Caco-2 (cell line): ENCODE measurements at places on chromosomes 3 and 15. TPM values are rescaled to one million over a fixed set of nuclear protein-coding genes. Genes with fewer than 3 reads are reported as not detected.

GRCh38 chr3:128352326-128352725, 114.4 kb downstream of the DNAJB8 start:
- no peak for DNase-seq

DNA sequence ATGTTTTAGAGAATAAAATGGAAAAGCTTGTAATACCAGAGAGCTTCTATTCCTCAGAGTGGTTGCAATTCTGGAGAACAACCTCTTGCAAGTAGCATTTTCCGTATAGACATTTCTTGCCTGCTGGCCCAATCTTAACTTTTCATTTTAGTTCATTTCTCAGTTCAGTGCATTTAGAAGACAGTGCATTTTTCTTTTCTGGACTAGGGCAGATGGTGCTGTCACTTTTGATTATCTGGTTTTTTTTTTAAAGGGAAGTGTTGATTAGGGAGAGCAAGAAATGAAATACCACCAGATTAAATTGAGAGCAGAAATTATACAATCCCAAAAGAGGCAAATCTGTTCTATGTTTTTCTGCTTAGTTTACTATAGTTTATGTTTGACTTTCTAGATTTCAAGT, 172.7 kb downstream of the GHSR start:
- DNase-seq = no peak

The PLCB2 gene
- 4.0 and 4.7 TPM in 2 replicates for total RNA-seq

DNA sequence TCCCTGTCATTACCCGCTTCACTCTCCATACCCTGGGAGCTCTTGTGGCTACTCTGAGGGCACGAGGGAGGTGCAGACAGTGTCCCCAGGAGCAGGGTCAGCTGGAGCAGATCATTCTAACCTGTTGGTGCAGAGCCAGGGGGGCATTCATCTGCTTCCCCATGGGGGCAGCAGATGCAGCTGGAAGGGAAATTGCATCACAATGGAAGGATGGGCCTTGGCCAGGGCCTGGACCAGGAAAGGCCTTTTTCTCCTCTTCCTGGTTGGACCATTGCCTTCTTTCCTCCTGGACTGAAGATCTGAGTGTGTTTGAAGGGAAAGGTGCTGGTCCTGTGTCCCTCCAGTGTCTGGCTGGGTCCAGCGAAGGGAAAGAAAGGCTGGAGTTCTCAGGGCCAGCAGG, 55.7 kb downstream of the EPHB1 start:
- DNase-seq = no peak

- DNase-seq = no peak
These were observed 41.3 kb downstream of the FAM3D start for GRCh38 chr3:58625196-58625824.

GRCh38 chr15:63322541-63322940, 45.1 kb downstream of the APH1B start:
- no peak for DNase-seq

- peak; percentile 56 for DNase-seq
These were observed 768 bp downstream of the UBXN7 start for GRCh38 chr3:196431181-196432136.

DNA sequence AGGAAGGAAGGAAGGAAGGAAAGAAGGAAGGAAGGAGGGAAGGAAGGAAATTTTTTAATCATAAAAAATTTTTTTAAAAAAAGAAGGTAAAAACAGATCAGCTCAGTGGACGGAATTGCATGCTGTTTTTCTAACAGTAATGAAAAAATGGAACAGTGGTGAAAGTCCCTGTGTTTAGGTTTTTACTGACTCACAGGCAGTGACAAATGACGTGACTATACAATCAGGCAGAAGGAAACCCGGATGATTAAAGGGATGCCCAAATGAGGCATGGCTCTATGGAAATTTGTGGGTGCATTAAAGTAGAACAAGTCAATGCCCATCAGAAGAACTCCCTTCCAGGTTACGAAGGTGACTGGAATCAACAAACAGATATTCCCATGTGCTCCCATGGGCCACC, 135.0 kb downstream of the IMPG2 start:
- no peak for DNase-seq

DNA sequence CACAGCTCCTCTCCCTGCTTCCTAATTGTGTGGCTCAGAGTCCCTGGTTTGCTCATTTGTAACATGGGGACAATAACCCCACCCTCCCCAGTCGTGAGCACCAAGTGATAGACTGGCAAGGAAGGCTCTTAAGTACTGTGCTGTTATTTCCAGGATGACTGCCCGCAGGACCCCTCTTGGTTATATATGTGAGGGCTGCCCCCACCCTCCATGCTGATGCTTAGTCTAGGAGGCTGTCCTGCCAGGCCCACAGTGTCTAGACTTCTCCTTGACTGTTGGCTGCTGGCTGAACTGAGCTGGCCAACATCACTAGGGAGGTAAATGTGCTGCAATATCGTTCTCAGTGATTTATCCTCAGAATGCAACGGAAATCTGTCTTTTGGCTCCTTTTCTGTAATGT, 45.1 kb downstream of the RAB11A start:
- DNase-seq = no peak

DNA sequence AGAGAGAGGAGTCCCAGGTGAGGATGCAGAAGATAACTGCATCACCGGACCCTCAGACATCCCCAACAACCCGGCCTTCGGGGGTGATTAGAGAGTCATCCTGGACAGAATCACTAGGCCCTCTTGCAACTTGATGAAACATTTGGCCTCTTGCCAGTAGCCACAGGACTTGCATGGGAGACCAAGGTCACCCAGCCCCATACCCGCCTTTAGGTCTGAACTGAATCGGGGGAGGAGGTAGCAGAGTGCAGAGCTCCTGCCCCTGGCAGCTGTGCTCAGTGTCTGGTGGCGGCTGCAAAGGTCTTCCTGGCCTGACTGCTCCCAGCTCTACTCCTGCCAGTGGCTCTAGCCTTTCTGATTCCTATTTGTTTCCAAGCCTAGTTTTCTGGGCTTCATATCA, 12.4 kb downstream of the PIF1 start:
- no peak for DNase-seq

DNA sequence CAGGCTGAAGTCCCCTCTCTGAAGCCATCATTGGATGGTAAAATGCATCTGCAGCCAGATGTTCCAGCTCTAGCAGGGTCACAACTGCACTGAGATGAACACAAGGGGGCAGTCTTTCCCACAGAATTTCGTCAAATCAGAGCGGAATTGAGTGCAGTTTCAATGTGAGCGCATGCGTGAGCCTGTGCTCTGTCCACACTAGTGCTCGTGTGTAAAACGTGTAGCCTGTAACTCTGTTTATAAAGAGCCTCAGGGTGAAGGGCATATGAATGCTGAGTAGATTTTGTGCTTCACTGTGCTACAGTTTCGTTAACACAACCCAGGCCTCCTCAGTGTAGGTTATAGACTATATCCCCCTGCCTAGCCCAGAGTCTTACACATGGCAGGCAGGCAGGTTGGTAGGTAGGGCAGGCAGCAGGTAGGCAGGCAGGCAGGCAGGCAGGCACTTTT, 92.7 kb upstream of the GOLGA6L4 start:
- DNase-seq = peak; percentile 82

The RPL22L1 gene
- total RNA-seq = 31.1 and 37.7 TPM in 2 replicates

The HYAL1 gene
- total RNA-seq = 2.3 and 2.6 TPM in 2 replicates

- DNase-seq = peak; percentile 57
These were observed 20.3 kb upstream of the NR2E3 start for GRCh38 chr15:71790081-71790480.

GRCh38 chr3:185210621-185211142, 43.2 kb downstream of the EHHADH start:
- DNase-seq = no peak

GRCh38 chr15:67156834-67157233, 91.4 kb downstream of the SMAD3 start:
- DNase-seq = no peak
